GM18507 (cell line): ENCODE measurements at places on chromosomes 7 and 10.

- DNase-seq, result no peak
Observed at GRCh38 chr10:27564880-27565279, 60.8 kb downstream of the RAB18 start.

GRCh38 chr7:24503506-24503905, 69.7 kb upstream of the PALS2 start:
- no peak for DNase-seq

- no peak for DNase-seq
Observed at GRCh38 chr7:100080907-100081534, 502 bp downstream of the ZNF3 start.

GRCh38 chr7:75951506-75951905, 36.6 kb downstream of the POR start:
- no peak for DNase-seq

GRCh38 chr7:150901160-150902035, 49.1 kb downstream of the AOC1 start:
- DNase-seq, result no peak

DNA sequence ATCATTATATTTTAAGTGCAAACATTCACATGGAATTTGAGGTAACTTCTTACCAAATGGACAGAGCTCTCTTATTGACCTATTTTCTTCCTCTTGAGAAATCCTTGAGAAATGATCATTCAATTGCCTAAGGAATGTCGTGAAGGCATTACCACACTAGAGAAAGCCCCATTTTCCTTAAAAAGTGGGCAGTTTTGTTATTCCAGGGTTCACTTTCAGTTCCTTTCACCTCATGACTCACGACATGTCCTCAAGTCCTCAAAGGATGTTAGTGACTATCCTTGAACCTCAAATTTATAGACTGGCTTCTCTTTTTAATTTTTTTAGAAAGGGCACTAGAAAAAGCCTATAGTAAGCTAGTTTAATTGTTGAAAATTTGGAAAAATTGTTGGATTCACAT, 40.4 kb upstream of the SMIM30 start:
- no peak for DNase-seq

DNA sequence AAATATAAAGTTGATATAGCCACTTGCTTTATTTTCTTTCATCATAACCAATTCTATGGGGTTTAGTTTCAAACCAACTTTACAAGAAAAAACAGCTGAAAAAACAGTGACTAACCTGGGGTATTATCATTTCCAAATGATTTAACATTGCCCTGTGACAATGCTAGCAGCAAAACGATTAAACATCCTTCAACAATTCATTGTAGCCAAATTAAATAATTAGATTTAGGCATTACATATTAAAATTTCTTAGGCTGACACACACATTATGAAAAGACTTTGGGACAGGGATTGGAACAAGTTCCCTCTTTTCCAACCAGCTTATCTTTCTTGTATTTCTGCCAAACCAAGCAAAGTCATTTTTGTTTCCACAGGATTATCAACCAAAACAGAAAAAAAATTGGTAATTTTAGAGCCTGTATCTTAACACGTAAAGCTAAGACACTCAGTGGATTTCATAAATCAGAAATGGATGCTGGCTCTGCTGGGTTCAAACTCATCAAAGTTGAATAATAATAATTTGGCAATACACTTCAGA, 84.0 kb downstream of the SEMA3D start:
- DNase-seq, result no peak

GRCh38 chr10:74332398-74332797, 181.4 kb downstream of the ADK start:
- no peak for DNase-seq

DNA sequence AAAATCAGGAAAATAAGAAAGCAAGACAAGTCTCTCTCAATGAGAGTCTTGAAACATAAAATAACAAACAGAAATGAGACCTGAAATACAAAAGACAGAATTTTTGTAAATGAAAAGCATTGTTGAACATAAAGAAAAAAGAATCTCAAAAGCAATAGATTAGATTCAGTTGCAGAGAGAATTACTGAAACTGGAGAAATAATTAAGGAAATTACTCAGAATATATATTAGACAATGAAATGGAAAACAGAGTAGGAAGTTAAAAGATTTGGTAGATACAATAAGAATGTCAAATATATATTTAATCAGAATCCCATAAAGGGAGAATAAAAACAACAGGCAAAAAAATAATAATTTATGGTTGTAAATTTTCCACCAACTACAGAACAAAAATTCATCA, 308.3 kb downstream of the CRPPA start:
- no peak for DNase-seq

DNA sequence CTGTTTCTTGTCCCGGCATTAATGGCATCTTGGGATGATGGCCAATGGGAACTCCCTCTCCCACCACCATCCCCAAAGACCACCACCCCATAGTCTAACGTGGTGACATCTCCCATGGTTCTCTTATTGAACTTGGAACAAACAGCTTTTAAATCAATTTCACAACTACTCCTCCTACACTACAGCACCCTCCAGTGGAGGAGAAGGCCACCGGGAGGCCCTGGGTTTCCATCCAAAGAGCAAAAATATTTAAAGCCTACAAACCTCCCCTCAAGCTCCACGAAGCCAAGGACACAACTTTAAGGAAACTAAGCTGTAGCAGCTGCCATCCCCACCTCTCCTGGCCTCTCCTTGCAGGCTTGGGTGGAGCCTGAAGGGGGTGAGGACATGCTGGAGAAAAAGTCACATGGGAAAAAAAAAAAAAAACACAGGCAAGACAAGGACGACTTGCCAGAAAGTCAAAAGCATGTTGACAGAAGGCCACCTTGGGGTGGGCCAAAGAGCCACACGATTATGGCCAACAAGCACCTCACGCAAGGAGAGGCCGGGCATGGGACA, 94.0 kb upstream of the LANCL2 start:
- no peak for DNase-seq

DNA sequence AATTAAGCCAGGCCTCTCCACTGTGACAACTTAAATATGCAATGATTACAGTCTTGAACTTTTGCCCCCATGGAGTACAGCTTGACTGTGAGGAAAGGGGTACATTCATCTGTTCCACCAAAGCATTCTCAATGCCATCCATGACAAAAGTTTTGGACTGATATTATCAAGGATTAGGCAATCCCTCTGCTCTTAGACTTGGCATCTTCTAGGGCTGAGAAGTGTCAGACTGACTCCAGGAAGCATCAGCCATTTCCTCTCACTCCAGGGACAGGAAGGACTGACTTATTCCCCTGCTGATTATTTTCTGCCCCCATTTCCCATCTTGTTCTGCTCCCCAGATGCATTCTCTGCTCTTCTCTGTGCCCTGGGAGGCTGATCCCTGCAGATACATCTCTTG, 69.7 kb downstream of the ZNF365 start:
- no peak for DNase-seq

- no peak for DNase-seq
Observed at GRCh38 chr7:37489703-37490102, 41.0 kb upstream of the ELMO1 start.

- no peak for DNase-seq
Observed at GRCh38 chr7:143305423-143306070, 10.4 kb upstream of the CLCN1 start.

- DNase-seq, result peak; percentile 58
Observed at GRCh38 chr7:151244196-151244840, 4.2 kb downstream of the SMARCD3 start.

DNA sequence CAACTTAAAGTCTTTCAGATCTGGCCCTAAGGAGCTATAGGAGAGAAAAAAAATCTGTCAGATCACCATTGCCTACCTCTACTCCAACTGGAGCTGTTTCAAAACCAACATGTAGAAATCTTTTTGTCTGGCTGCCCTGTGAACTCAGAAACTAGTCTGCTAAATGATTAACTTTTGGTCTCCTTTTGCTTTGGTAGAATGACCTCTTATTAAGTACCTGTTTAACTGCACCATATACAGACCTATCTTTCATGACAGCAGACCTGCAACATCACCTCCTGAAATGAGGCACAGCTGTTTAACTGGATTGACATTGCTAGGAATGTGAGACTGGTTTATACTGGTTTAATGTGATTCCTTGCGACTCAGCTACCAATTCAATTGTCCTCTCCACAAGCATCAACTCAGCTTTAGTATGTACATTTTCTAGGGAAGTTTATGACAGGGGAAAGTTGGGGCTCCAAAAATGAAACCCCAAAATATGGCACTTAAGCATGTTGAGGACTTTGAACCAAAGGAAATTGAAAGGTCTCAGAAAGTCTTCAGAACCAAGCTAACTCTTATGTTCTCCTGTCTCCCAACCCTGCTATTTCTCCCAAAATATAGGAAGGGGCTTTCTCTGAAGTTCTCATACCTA, 1.8 kb downstream of the CYP3A43 start:
- DNase-seq, result peak; percentile 17

GRCh38 chr10:86230557-86231180, 135.9 kb downstream of the GRID1 start:
- DNase-seq, result no peak

GRCh38 chr10:91434041-91434440, 23.9 kb downstream of the HECTD2 start:
- DNase-seq, result no peak

GRCh38 chr10:131975003-131975402, 6.7 kb downstream of the BNIP3 start:
- DNase-seq, result no peak

GRCh38 chr7:25845464-25845863, 306.5 kb upstream of the NFE2L3 start:
- no peak for DNase-seq

- no peak for DNase-seq
Observed at GRCh38 chr10:93412801-93413200, 69.3 kb downstream of the MYOF start.

DNA sequence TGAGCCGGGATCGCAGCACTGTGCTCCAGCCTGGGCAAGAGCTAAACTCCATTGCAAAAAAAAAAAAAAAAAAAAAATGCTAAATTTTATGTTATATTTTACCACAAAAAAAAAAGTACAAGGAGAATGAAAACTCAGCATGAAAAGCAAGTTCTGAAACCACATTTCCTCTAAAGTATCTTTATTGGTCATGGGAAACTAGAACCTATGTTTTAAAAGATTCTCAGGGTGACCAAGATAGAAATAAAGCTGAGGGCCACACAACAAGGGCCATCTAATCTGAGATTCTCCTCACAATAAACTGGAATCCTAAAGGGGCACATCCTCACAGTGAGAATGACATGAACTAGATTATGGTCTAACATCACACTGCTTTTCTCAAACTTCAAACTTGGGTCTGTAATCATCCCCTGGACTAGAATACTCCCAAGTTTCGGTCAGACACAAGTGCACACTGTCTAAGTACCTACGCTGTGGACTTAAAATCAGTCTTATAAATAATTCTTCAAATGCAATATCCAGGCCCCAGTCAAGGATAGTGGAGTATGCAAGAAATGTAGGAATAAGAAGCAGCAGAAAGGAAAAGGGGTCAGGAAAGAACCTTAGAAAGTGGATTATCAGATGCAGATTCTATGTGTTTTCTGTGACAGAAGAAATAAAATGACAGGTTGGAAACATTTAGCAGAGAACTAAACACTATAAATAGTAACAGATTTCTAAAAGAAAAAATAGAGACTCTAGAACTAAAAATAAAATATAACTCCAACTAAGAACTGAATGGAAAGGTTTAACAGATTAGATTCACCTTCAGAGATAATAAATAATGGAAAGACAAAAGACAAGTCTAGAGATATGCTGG, 49.9 kb downstream of the COA1 start:
- DNase-seq, result no peak

GRCh38 chr7:34073676-34074075, 168.3 kb downstream of the BMPER start:
- DNase-seq, result no peak

DNA sequence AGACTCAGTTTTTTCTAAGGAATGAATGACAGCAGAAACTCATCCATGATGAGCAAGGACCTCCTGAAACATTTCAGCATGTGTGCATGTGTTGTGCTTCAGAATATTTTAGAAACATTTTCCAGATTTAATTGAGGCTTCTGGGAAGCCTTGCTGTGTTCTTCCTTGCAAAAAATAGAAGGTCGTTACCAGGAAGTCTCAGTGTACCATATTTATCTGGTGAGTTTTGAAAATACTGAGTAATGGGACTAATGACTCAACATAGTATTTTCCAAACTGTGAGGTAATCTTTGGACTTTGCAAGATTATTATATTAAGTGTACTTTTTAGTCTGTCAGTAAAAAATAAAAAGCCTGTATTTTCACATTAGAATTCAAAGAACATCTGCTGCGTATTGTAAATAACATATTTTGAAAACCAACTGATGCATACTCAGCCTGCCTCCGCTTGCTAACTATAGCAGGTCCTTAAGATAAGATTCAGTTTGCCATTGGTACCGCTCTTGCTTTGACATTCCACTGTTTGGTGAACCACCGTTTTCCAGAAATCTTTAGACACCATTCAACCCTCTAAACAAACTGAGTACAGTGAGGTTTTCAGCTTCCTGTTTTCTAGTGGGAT, 739.6 kb upstream of the GALNT17 start:
- no peak for DNase-seq

- no peak for DNase-seq
Observed at GRCh38 chr10:67385089-67385488, 310.9 kb downstream of the CTNNA3 start.

DNA sequence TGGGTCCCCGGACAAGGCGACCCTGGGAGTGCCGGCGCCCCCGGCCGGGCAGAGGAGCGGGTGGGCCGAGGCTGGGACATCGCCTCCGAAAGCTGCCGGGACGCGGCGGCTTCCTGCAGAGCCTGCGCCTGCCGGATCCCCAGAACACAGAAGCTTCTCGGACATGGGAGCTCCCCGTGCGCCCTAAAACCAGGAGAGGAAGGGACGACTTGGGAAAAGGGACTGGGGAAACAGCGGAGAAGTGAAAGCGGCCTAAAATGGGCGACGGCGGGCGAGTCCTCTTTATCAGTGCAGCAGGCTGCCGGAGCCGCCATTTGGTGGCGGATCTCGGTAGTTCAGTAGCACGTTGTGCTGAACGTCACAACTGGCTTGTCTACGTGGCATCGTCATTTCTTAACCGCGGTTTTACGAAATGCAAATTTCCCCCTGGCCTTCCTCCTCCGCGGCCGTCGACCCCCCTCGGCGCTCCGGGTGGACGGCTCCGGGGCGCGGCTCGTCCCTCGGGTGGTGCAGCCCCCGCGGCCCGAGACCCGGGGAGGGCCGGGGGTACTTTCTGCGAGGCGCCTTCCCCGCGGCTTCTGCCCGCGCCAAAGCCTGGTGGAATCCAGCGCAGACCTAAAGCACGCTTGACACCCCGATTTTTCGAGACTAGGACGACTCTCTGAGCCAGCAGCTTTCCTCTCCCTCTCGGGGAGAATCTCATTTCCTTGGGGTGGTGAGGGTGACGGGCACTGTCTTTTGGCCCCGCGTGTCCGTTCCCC, 9.9 kb upstream of the SPAG6 start:
- DNase-seq, result no peak

DNA sequence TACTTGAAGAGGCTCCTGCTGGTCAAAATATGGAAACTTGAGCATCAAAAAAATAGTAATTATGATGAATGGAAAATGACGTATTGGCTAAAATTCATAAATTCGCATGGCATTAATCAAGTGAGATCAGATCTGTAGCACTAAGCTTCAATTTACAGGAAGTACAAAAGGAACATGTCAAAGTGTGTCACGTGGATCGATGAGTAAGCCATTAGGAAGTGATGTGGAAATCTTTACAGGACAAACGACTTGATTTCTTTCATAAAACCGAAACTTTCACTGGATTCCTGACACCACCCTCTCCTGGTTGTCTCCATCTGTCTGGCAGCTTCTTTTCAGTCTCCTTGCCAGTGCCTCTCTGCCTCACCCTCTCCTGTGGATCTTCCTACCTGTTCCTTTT, 25.8 kb downstream of the AKR1C8 start:
- DNase-seq, result no peak

- DNase-seq, result no peak
Observed at GRCh38 chr10:5618042-5618441, 48.4 kb downstream of the ASB13 start.
